Nasal cavity respiratory epithelium epithelial cell of viscerocranial mucosa (primary cell): ENCODE measurements at places on chromosomes 11 and 22. TPM values are rescaled to one million over a fixed set of nuclear protein-coding genes. Genes with fewer than 3 reads are reported as not detected.

Gene DEUP1
- under 0.01 and 0.14 TPM in 2 replicates for total RNA-seq

Gene SCUBE2
- under 0.01 and 0.07 TPM in 2 replicates for total RNA-seq

Gene BDNF
- 0.68 and 1.4 TPM in 2 replicates for total RNA-seq

Gene SCT
- total RNA-seq: not detected in 2 replicates

Gene MS4A4E
- not detected in 2 replicates for total RNA-seq

Gene SLC7A4
- total RNA-seq: 0.68 and 5.3 TPM in 2 replicates

Gene ANGPTL5
- not detected in 2 replicates for total RNA-seq

Gene LRRC56
- total RNA-seq: 0.34 and 1.4 TPM in 2 replicates

Gene ELMOD1
- 0.34 TPM in 1 of 2 replicates, not detected in the other for total RNA-seq

Gene OR52B6
- total RNA-seq: not detected in 2 replicates

Gene MPPED2
- not detected in 2 replicates for total RNA-seq

Gene LMNTD2
- 1.0 and 2.0 TPM in 2 replicates for total RNA-seq
